ENCODE measurements at places on chromosomes 1 and 21.

DNA sequence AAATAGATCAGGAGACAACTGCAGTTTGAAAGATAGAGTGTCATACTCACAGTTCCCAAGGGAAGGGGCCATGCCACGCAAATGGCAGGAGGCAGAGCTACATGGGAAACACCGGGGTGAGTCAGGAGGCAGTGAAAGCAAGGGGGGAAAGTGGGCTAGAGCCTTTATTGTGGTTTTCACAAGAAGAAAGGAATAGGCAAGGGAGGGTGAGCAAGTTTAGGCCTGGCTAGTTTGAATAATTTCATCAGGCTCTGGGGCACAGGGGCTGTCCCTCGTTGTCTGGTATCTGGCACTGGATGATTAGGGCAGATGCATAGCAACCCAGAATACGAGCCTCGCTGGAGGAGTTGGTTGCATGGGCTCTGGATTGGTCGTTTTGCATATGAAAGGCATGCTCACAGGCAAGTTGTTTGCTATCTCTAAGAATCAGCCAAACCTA is 17.0 kb upstream of the ITLN2 start:
- no peak for DNase-seq

DNA sequence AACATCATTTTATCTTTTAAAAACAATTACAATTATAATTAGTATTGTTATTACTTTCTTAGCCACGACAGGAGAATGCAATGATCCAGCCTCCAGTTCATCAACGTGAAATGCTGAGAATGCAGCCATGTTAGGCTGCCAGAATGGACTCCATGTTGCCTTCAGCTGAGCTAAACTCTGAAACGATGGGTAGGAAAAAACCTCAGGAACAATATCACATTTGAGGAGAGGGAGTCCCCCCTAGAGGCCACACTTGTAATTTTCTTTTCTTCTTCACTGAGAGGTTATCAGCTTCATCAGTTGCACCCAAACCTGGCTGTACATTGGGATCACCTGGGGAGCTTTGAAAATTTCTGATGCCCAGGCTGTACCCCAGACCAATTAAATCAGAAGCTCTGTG is 34.6 kb upstream of the DNAH14 start:
- no peak for DNase-seq

DNA sequence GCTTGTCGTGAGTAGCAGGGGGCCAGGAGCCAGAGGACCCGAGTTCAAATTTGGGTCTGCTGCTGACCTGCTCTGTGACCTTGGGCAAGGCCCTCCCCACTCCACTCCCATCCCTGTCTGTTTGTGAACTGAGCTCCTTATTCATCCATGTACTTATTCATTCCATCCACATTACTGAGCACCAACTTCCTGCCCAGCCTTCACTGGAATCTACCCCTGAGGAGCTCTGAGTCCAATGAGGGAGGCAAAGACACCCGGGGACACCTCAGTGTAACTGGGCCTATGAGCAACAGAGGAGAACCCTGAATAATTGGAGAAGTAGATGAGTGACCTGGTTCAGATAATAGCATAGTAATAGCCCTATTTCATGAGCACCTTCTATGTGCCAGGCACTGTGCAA is 8.9 kb downstream of the BSND start:
- no peak for DNase-seq

GRCh38 chr1:81780705-81781454 is 19.9 kb upstream of the ADGRL2 start:
- no peak for DNase-seq

- no peak for DNase-seq
Observed at GRCh38 chr1:241495741-241496140, 23.8 kb downstream of the FH start.

Measured in Ammon's horn (tissue), 1 donor.